ENCODE measurements at places on chromosomes 16 and 17.

- DNase-seq = no peak
Measured at GRCh38 chr17:34616148-34616547, 36.8 kb downstream of the TMEM132E start.

- DNase-seq = peak; percentile 40
Measured at GRCh38 chr17:43545383-43545632, 832 bp downstream of the ETV4 start.

GRCh38 chr16:50058091-50058771 is 7.5 kb upstream of the HEATR3 start:
- DNase-seq = no peak

DNA sequence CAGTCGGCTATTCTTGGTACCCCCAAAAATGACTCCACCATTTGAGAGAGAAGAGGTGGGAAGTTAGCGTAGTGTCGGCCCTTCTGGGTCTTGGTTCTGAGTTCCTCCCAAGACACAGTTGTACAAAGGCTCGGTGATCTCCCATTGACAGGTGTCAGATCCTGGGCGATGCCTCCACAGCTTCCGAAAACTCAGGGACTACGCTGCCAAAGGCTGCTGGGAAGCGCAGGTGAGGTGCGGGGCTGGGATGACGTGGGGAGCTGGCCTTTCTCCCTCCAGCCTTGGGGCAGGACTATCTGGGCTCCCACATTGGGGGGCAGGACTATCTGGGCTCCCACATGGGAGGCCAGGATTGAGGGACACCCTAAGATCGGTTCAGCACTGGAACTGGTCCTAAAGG is 10.4 kb downstream of the CCNF start:
- DNase-seq = no peak

DNA sequence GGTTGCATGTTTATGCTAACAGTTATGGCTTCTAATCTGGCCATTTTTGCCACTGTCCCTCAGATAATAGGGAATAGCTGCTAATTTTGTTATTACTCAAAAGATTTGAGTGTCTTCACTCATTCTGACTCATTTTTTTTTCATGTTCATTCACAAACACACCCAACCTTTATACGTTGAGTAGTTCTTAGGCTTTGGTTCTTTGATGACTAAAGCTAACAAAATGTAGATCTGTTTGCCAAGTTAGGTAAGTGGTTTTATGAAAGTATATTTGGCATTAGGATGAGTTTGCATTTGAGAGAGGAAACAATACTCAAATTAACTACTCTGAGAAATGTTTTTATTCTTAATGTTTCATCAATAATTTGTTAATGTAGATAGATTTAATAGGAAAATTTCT is 3.6 kb downstream of the MAP2K4 start:
- peak; percentile 56 for DNase-seq

- no peak for DNase-seq
Measured at GRCh38 chr17:6070430-6070912, 292 bp downstream of the WSCD1 start.

- peak; percentile 11 for DNase-seq
Measured at GRCh38 chr17:7523033-7523432, 25.8 kb upstream of the TNFSF12 start.

GRCh38 chr16:4602331-4602730 is 12.4 kb downstream of the UBALD1 start:
- DNase-seq = no peak

DNA sequence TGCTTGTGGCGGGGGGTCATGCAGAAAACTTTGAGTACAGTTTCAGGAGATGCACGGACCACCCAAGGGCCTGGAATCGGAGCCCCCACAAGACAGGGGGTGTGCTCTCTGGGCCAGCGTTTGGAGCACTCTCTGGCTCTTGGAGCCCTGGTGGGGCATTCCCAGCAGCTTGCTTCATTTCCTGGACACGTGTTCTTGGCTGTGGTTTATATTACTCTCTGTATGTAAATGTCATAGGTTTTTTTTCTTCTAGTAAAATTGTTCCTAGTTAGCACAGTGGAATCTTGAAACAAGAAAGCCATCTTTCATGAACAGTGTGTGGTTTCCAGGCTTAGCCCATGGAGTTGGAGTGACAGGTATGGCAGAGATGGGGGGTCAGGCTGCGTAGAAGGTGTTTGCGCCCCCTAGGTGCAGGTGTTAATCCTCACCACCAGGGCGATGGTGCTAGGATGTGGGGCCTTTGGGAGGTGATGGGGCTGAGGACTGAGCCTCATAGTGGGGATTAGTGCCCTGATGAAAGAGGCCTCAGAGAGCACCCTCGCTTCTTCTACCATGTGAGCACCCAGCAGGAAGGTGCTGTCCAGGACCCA is 79.8 kb downstream of the JPH3 start:
- DNase-seq = peak; percentile 76

DNA sequence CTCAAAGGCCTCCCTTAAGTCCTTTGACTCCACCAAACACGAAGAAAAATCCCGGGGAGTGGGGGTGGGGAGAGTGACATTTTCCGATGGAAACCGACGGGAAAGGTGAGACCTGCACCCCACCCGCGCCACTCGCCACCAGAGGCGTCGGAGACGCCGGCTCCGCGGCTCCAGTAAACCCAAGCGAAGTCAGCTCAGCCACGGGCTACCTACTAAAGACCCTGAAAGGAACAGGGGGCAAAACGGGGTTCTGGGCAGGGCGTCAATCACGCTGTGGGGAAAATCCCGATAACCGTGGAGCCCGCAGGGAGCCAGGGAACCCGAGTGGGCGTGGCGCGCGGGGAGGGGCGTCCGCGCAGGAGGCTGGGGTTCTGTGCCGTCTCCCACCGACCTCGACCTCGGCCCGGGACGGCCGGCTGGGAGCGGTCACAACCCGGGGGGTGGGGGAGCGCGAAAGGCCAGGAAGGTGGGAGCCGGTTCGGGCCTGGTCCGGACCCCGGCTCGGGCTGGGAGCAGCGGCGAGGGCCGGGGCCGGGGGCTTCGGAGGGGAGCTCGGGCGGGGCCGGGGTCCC is 565 bp downstream of the WDR45B start:
- DNase-seq = peak; percentile 25

GRCh38 chr17:37770631-37771518 is 26.0 kb upstream of the HNF1B start:
- DNase-seq = peak; percentile 76

- DNase-seq = peak; percentile 59
Measured at GRCh38 chr16:72677662-72678447, 370.1 kb downstream of the ZFHX3 start.

DNA sequence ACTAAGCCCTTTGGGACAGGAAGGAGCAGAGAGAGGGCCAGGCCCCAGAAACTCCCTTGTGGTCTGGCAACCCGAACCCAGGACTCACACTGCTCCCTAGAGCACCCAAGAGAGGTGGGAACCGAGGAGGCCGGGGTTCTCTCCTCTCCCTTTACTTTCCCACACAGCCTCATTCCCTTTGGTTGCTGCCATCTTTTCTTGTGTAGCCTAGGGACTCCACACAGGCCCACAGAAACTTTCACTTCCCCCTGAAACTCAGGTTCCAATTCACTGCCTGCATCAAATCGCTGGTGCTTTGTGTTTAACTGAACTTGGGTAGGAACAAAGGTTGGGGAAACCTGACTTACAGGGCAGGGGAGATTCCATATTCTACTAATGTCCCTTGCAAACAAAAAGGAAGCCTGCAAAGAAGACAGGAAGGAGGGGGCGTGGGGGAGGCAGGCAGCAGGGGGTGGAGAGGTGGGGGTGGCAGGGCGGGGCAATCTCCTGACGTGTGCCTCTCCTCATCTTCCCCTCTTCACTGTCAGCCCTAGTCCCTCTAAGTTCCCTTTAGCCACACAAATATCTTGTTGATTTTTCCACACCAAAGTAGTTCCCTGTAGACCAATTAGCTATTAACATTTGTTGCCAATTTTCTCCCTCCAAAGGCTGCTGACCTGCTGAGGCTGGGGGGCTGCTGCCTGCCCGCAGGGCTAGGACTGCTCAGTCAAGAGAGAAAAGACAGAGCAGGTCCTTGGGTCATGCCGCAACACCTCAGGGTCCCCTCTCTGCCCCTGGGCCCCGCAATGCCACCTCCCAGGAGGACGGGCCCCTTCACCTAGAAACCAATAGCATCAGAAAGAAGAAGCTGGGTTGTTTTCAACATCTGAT is 8.0 kb downstream of the ST3GAL2 start:
- DNase-seq = peak; percentile 16

GRCh38 chr17:3507071-3507470 is 31.3 kb downstream of the ASPA start:
- no peak for DNase-seq

DNA sequence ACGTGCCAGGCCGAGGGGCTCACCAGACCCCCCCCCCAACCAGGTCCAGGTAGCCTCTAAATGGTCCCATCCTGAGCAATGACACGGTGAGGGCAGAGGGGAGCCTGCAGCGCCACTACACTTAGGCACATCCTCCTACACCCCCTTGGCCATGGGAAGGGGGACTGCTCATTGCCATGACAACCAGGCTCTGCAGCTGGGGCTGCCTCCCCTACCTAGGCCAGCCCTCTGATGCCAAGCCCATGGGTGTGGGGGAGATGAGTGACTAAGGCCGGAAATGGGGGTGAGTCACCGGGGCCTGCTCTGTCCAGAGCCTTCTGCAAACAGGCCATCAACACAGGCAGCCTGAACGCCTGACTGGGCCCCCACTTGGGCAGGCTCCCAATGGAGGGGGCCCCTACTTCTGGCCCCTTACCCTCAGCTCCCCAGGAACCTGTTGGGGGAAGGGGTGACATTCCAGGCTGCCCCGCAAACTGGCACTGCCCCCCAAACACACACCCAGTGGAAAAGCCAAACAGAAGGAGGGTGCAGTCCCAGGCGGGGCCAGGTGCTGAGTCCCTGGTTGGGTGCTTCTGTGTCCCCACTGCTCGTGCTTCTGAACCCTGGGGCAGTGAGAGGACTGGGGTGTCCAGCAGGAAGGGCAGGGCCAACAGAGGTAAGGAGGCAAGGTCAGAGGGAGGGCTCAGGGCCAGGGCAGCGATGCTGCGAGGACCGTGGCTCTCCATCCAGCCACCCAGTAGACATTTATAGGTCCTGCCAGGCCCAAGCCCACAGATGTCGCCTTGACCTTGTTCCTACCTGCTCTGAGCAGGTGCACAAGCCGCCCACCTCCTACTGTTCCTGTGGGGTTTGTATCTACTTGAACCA is 8.2 kb downstream of the PLCD3 start:
- DNase-seq = peak; percentile 91

- no peak for DNase-seq
Measured at GRCh38 chr16:28495098-28495793, 803 bp downstream of the APOBR start.

DNA sequence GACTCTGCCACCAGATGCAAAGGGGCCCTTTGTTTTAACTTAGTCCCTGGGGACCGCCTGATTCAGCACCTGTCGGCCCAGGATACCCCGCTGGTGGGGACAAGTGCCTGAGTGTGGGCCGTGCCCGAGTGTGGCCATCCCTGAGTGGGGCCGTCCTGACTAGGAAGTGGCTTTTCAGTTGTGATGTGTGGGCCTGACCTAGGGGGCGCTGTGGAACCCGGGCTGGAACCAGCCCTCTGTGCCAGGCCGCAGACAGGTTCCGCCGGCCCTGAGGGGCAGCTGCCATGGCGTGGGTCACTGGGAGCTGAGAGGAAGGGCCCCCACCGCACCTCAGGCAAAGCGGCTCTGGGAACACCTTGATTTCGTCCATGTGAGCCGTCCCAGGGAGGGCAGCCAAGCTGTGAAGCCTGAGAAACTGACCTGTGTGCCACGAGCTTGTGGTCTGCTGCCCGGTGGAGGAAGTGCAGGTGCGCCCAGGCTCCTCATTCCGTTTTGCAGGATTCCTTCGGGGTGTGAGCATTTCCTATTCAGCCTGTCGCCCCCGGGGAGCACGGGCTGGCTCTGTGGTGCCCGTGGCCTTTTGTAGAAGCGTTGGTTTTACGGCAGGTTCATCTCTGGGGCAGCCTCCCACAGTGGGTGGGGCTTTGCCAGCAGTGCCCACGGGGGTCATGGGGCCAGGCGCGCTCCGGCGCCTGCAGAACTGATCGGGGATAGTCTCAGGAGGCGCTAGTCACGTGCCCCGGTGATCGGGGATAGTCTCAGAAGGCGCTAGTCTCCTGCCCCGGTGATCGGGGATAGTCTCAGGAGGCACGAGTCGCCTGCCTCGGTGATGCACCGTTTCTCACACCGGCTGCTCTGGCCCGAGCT is 5.3 kb downstream of the RPL13 start:
- peak; percentile 32 for DNase-seq

- no peak for DNase-seq
Measured at GRCh38 chr17:9969301-9969935, 64.3 kb upstream of the RCVRN start.

- no peak for DNase-seq
Measured at GRCh38 chr17:15076991-15077663, 188.0 kb downstream of the PMP22 start.

- no peak for DNase-seq
Measured at GRCh38 chr17:13797863-13798262, 196.1 kb upstream of the HS3ST3A1 start.

GRCh38 chr17:60455378-60455777 is 33.1 kb downstream of the CHCT1 start:
- no peak for DNase-seq

GRCh38 chr16:83937922-83938885 is 14.8 kb upstream of the OSGIN1 start:
- no peak for DNase-seq

GRCh38 chr17:12790249-12791106 is 1.2 kb downstream of the ARHGAP44 start:
- no peak for DNase-seq

GRCh38 chr17:63354256-63354655 is 91.8 kb downstream of the CYB561 start:
- DNase-seq = no peak

DNA sequence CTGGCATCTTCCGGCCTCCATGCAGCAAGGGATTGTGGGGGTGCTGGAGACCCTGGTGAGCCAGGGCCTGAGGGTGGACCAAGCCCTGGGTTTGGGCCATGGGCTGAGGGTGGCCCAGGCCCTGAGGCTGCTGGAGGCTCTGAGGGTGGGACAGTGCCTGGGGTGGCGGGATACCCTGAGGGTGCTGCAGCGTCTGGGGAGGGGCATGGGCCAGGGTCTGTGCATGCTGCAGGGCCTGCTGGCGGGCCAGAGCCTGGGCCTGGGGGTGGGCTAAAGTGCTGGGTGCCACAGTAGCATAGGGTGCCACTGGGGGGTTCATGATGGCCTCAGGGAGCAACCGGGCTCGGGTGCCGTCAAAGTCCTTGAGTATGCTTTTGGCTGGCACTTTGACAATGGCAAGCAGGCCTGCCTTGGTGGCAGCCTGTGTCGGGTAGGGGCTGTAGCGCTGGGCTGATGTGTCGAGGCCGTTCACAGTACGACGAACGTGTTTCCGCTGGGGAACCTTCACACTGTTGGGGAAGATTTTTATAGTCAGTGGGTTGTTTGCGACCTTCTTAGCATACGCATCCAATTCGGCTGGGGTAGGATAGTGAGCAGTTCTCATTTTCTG is 15.6 kb downstream of the TRAF4 start:
- DNase-seq = no peak

- DNase-seq = peak; percentile 96
Measured at GRCh38 chr17:77354670-77355455, 214.1 kb downstream of the SEC14L1 start.

DNA sequence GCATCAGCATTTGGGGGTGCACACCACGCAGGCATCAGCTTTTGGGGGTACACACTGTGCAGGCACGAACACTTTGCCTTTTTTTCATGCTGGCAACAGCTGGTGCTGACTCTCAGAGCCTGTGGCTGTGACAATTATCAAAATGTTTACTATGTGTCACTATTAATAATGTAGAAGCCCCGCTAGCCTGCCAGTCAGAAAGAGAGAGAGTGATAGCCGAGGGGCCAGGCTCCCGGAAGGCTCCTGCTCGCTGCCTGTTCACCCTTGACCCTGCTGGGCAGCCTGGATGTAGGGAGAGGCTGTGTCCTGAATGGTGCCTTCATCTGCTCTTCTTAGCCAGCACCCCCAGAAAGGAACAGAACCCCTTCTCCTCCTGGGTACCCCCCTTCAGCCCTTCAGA is 61.9 kb downstream of the SDK2 start:
- DNase-seq = no peak
